ENCODE measurements at places on chromosomes 2 and 18. TPM values are rescaled to one million over a fixed set of nuclear protein-coding genes. Genes with fewer than 3 reads are reported as not detected.

MC2R gene
- total RNA-seq = not detected

- DNase-seq = no peak
- H3K36me3 ChIP-seq = no peaks in the 10 kb centered on the region
- H3K27ac ChIP-seq = no peak overlapping the region
- no peak overlapping the region for H3K4me3 ChIP-seq
- H3K4me1 ChIP-seq = no peaks in the 10 kb centered on the region
These were observed 235.8 kb upstream of the TNP1 start for GRCh38 chr2:217095511-217096205.

DNA sequence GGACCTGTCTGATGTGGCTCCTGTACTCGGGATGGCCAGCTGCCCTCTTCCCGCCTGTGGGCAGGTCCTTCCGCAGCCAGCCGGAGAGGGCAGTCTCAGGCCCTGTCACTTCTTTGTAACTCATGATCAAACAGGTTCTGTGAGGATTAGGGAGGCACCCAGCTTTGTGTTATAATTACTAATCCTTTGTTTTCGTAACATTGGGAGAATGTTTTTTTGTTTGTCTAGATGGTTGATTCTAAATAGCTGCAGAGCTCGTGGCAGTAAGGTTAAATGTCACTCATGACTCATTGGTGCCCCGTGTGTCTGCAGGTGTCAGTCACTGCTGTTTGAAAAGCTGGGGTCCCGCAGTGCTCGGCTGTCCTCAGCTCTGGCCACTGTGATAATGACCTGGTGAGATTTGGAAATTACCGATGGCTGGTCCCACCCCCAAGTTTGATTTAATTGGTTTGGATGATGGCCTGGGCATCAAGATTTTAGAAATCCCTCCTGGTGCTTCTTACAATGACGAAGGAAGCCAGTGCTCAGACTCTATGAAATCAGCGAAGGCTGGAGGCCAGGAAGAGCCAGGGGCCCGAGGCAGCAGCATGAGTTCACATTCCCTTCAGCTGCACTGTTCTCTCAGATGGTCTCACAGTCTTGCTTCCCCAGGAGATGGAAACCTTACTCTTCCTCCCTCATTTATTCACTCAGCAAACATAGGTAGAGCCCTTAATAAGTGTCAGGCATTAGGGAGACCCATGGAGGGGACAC is 172.8 kb downstream of the VAPA start:
- no peaks in the 10 kb centered on the region for H3K27me3 ChIP-seq
- no peaks in the 10 kb centered on the region for H3K4me1 ChIP-seq
- H3K27ac ChIP-seq = no peak overlapping the region
- H3K4me3 ChIP-seq = no peak overlapping the region

ALLC gene
- total RNA-seq = 8.2 TPM

DNA sequence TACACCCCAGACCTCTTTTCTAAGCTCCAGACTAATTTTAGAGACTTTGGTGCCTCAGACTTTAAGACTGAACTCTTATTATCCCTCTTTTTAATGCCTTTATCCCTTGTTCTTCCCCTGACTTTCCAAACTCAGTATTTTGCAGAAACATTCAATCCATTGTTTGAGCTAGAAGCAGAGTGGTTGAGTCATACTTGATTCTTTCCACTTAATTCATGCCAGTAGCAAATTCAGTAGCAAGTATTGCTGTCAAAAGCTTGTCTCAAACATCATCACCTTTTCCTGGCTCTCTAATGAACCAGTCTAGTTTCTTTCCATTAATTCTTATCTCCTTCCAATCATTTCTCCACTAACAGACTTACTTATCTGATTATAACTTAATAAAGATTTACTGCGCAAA is 699.7 kb upstream of the ZNF804A start:
- H3K27me3 ChIP-seq = no peaks in the 10 kb centered on the region
- DNase-seq = no peak
- no peak overlapping the region for H3K4me3 ChIP-seq
- H3K27ac ChIP-seq = no peak overlapping the region
- H3K36me3 ChIP-seq = no peaks in the 10 kb centered on the region

All from spinal cord (tissue), 10 donors.